SJSA1 (cell line): ENCODE measurements at places on chromosomes 7 and 10. TPM values are rescaled to one million over a fixed set of nuclear protein-coding genes. Genes with fewer than 3 reads are reported as not detected.

GRCh38 chr10:106360870-106361269, 803.6 kb downstream of the SORCS1 start:
- DNase-seq = no peak

GRCh38 chr10:19578571-19578970, 237.7 kb upstream of the PLXDC2 start:
- no peak for DNase-seq

DNA sequence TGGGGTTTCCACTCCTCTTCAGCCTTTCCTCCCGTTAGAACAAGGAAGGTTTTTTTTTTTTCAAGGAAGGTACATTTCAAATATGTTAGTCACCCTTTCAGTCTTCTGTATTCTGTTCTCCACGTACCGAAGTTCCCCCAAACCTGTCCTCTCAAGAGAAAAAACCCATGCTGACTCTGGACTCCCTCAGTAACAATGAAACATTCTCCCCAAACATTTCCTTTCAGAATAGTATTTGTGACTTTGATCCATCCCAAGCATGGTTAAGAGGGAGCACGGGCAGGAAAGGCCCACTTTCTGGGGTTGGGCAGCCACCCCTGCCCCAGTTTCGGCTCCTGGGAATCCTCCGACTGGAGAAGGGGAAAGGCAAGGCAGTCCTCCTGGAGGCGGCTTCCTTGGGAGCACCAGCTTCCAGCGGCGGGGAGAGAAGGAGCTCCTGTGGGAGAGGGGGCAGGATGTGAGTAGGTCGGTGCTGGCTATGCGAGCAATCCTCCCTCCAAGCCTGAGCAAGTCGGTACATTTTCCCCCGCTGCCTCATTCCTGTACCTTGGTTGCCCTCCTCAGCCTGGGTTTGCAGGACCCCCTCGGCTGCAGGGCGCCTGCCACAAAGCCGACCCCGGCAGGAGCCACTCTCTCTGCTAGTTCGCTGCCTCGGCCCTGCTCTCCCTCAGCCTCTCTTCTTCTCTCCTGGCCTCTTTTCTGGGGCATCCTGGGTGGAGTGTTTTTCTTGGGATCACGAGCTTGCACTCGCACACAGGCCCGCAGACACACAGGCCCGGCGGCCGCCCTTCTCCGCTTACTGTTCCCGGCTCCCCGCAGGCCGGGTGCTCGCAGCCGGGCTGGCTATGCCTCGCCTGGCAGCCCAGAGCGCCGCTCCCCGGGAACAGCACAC, 2.1 kb upstream of the HOXA1 start:
- no peak for DNase-seq

GRCh38 chr7:130894146-130894908, 160.3 kb upstream of the KLF14 start:
- DNase-seq = peak; percentile 81

GRCh38 chr7:12584930-12585329, 14.4 kb downstream of the SCIN start:
- DNase-seq = no peak

- peak; percentile 69 for DNase-seq
Measured at GRCh38 chr10:14578060-14578952, 196.4 kb downstream of the FAM107B start.

GRCh38 chr7:64873155-64873500, 29.9 kb upstream of the ZNF273 start:
- DNase-seq = peak; percentile 36

DNA sequence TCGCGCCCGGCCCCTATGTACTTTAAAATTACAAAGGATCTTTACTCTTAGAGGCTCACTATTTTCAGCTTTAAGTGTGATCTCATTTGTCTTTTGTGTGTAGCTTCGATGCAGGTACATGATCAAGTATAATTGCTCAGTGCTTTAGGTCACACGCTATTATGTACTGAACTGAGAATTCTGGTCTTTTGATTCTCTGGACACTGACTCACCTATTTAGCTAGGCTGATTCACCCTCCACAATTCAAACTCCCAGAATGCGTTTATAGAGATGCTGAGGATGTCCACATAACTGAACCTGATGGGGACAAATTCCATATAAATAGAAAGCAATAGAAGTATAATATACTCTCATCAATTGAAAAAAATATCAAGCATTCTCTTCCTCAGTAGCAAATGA, 57.8 kb downstream of the PRKCQ start:
- no peak for DNase-seq

DNA sequence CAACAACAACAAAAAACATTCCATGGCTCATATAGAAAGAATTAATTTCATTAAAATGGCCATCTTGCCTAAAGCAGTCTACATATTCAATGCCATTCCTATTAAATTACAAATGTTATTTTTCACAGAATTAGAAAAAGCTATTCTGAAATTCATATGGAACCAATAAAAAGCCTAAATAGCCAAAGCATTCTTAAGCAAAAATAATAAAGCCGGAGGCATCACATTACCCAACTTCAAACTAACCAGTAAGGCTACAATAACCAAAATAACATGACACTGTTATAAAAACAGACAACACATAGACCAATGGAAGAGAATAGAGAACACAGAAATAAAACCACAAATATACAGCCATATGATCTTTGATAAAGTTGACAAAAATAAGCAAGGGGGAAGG, 330.4 kb downstream of the KIF20B start:
- no peak for DNase-seq

DNA sequence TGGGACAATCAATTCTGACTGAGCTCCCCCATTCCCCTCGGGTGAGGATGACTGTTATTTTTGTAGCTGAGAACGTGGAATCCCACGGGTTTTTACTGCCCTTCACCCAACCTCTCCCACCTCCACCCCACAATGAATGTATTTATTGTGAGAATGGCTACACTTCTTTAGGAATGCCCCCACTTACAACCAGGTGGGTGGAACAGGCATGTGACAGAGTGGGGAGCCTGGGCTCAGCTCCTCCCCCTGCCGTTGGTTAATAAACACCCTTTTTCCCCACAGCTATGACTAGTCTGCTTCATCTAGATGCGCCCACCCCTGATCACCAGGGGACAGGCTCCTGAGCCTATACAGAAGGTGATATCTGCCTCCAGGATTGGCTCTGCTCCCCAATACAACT, 2.0 kb downstream of the MRPL43 start:
- no peak for DNase-seq

DNA sequence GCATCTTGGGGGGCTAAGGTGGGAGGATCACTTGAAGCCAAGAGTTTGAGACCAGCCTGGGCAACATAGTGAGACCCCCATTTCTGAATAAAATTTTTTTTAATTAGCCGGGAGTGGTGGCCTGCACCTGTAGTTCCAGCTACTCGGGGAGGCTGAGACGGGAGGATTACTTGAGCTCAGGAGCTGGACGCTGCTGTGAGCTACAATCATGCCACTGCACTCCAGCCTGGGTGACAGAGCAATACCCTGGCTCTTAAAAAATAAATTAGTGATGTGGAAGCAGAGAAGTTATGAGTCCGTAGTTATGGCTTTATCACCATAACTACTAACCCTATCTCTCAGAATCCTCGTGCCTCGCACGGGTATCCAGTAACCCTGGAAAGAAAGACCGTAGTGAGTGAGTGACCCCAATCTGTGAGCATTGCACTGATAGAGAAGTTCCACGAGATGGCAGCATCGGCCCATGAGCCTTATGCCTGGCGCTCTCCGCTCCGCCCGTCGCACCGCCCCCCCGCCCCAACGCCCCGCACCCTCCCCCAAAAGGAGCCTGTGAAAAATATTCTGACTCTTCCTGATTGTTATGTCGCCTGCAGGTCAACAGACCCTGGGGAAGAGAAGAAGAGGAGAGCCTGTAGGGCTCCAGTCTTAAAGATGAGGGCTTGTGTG, 4.9 kb upstream of the SLC29A3 start:
- no peak for DNase-seq

GRCh38 chr7:2760098-2760889, 72.3 kb downstream of the AMZ1 start:
- no peak for DNase-seq

GRCh38 chr10:29328983-29329382, 40.1 kb downstream of the LYZL1 start:
- no peak for DNase-seq

GRCh38 chr10:93313798-93314197, 168.3 kb downstream of the MYOF start:
- peak; percentile 61 for DNase-seq

DNA sequence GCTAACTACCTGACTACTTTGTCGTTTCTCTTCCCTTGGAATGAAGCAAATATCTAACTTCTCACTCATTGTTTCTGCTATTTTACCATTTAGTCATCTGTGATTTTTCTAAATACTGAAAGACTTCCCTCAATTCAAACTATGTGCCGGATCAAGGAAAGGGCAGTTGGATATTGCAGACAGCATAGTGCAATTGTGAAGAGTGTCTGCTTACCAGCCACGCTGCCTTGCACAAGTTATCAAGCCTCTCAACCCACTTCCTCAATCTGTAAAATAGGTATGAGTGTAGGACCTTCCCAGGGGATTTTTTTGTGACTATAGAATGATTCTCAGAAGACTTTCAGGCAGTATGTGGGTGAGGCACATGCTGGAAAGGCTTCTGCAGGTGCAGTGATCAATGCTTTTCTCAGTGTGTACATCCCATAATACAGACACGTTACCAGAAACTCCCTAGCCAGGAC, 54.3 kb downstream of the EGFR start:
- peak; percentile 60 for DNase-seq

- no peak for DNase-seq
Measured at GRCh38 chr7:23216021-23216420, 30.6 kb upstream of the GPNMB start.

- no peak for DNase-seq
Measured at GRCh38 chr10:1141261-1141660, 85.1 kb downstream of the WDR37 start.

GRCh38 chr7:95056901-95057300, 149.5 kb downstream of the PPP1R9A start:
- DNase-seq = no peak

DNA sequence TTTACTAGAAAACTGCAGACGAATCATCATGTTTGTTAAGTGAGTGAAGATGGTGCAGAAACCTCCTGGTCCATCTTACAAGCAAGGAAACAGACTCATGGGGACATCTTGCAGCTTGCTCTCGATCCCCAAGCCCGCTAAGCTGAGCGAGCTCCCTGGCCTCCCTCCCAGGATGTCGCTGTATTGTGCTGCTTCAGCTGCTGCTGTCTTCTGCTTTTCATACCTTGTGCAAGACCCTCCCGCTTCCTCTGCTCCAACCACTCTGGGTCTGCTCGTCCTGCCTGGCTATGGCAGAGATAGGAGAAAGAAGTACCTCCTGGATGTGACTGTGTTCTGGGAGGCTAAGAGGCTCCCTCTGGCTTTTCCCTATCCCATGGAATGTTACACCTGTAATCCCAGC, 285.2 kb upstream of the FZD8 start:
- no peak for DNase-seq

- DNase-seq = no peak
Measured at GRCh38 chr7:133910761-133911160, 216.4 kb upstream of the LRGUK start.

DNA sequence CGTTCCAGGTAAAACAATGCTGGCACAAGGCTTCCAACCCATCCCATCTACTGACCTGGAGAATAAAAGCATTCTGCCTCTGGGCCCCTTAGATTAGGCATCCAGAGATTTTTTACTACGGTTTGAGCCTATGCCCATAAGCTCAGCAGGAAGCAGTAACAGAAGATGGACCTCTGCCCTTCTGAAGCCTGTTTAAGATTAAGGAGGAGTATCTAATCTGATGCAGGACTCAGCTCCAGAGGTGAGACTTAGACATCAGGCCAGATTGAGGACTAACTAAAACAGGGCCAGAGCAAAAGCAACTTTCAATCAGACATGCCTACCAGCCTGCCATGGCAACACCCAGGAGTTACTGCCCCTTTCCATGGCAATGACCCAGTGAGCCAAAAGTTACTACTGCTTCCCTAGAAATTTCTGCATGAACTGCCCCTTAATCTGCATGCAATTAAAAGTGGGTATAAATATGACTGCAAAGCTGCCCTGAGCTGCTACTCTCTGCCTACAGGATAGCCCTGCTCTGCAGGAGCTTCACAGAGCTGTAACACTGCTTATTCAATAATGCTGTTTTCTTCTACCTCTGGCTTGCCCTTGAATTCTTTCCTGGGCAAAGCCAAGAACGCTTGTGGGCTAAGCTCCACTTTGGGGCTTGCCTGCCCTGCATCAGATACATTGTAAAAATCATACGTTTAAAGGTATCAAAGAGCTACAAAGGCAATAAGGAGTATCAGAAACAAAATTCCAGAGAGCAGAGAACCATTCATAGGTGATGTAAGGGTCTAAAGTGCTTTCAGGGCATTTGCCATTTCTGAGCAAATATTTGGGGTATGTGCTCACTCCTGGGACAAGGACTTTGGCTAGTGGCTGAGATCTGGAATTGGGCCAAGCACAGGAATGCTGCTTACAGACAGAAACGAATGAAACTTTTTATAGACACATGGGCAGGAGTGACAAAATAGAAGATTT, 25.0 kb upstream of the CNNM1 start:
- DNase-seq = peak; percentile 36

The GIMAP2 gene
- 0.76 TPM in 1 of 2 replicates, not detected in the other for total RNA-seq

The CTAGE4 gene
- total RNA-seq = not detected in 2 replicates

The MSMB gene
- not detected in 2 replicates for total RNA-seq

The SCART1 gene
- 0.09 and 0.18 TPM in 2 replicates for total RNA-seq

The ACBD7 gene
- total RNA-seq = 7.3 and 9.1 TPM in 2 replicates

The ERVW-1 gene
- not detected in 2 replicates for total RNA-seq

The USP6NL gene
- 8.1 and 11.5 TPM in 2 replicates for total RNA-seq

The GOLGA7B gene
- 0.03 TPM in 1 of 2 replicates, not detected in the other for total RNA-seq
